ENCODE measurements at places on chromosomes 13 and 19. TPM values are rescaled to one million over a fixed set of nuclear protein-coding genes. Genes with fewer than 3 reads are reported as not detected.

Gene RDH13
- 8.8 TPM for total RNA-seq

Gene HSD11B1L
- 2.9 TPM for total RNA-seq

GRCh38 chr13:52758114-52758513 is 18.5 kb upstream of the CNMD start:
- no peak overlapping the region for H3K27ac ChIP-seq
- no peaks in the 10 kb centered on the region for H3K36me3 ChIP-seq
- H3K27me3 ChIP-seq: peaks cover 2% of the 10 kb centered on the region
- no peaks in the 10 kb centered on the region for H3K4me1 ChIP-seq

Gene FGF22
- total RNA-seq: 0.42 TPM

Gene NLRP5
- not detected for total RNA-seq

DNA sequence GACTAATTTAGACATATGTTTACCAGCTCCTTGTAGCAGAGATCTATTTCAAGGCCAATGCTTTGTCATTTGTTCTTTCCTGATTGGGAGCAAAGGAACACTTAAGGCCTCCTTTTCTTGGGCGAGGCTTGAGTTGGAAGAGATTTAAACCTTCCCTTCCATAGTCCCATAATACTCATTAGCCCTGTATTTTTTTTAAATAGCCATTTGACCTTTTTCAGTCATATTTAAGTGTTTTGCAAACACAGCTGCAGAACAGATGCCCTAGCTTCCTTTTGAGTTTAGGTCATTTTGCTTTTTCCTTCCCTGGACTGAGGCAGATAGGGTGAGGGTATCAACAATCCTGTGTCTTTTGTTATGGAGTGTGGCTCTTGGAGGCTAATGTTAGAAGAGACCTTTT is 198.3 kb downstream of the NBEA start:
- H3K4me1 ChIP-seq: no peaks in the 10 kb centered on the region
- no peak overlapping the region for H3K4me3 ChIP-seq
- no peak for DNase-seq
- no peaks in the 10 kb centered on the region for H3K36me3 ChIP-seq
- H3K27me3 ChIP-seq: no peaks in the 10 kb centered on the region
- H3K27ac ChIP-seq: no peak overlapping the region

GRCh38 chr13:29800687-29801086 is 49.7 kb downstream of the UBL3 start:
- H3K4me1 ChIP-seq: peaks cover 8% of the 10 kb centered on the region
- no peak overlapping the region for H3K27ac ChIP-seq
- H3K4me3 ChIP-seq: no peak overlapping the region
- H3K27me3 ChIP-seq: no peaks in the 10 kb centered on the region
- no peaks in the 10 kb centered on the region for H3K36me3 ChIP-seq

DNA sequence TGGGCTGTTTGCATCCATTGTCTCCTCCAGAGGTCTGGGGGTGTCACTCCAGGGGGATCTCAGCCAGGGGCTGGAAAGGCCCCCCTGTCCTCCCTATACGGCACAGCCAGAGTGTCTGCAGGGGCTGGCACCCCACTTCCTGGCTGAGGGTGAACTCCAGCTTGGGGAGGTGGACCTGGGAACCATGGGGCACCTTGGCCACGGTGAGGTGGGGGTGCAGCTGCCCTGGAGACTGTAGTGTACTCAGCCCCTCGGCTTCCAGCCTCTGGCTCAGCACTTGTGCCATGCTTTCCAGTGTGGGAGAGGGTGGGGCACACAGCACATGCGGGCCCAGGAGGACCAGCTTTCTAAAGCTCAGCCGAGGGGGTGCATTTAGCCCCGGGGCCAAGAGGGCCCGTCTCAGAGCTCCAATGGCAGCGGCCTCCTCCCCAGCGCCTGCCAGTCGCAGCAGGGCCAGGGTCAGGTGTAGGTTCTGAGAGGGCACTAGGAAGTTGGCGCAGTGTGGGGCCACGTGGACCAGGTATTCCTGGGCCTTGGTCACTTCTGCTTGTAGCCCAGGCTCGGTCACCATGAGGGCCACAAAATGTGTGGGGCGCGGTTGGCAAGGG is 1.4 kb downstream of the LENG9 start:
- H3K27ac ChIP-seq: peak overlapping the region; percentile 58
- peak overlapping the region; percentile 82 for H3K4me3 ChIP-seq
- no peaks in the 10 kb centered on the region for H3K27me3 ChIP-seq
- H3K36me3 ChIP-seq: peaks cover 49% of the 10 kb centered on the region
- peaks cover 49% of the 10 kb centered on the region for H3K4me1 ChIP-seq

Measured in CD4-positive, alpha-beta T cell (primary cell).